ENCODE measurements at places on chromosomes 6 and 20.

GRCh38 chr6:104431096-104431495 lies 428.6 kb downstream of the HACE1 start:
- no peak for DNase-seq

- no peak for DNase-seq
Measured at GRCh38 chr20:48284837-48285236, 499.6 kb upstream of the SULF2 start.

DNA sequence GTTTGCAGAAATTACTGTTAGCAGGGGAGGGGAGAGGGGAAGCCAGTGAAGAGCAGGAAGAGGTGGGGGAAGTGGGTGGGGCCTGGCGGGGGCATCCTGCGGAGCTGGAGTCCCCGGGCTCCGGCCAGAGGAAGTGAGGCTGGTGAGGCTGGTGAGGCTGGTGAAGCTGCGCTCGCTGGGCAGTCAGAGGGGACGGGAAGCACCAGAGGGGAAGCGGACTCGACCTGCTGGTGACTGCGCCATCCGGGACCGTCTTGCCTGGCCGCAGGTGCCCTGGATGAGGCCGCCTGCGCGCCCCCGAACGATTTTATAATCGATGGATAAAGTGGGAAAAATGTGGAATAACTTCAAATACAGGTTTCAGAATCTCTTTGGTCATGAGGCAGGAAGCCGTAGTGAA lies 635.3 kb upstream of the MARCKS start:
- DNase-seq = no peak

DNA sequence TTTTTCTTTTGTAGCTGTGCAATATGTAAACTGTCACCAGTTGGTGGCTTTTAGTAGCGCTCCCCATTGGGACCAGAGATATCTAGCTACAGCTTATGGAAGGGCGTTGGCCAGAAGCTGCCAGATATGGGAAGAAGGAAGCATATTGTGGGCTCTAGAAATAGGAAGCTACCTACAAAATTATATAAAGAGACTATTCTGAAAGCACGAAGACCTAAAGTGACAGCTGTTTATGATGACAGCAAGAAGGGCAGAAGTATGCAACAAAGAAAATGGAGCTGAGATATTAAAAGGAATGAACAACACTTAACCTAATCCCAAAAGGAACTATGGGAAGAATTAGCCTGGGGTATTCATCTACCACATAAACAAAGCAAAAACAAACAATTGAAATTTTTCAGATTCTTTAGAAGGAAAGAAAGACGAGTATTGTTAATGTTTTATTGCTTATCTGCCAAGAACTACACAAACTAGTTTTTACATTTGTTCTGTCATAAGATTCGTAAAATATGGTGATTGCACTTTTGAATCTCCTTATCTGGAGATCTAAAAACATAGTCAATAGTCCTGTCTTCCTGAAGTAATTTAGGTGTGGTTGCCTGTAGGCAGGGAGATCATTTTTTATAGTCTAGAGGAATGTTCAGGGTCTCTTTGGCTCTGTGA lies 81.6 kb downstream of the NCOA7 start:
- no peak for DNase-seq

- no peak for DNase-seq
Measured at GRCh38 chr6:31065556-31065955, 46.8 kb downstream of the C6orf15 start.

DNA sequence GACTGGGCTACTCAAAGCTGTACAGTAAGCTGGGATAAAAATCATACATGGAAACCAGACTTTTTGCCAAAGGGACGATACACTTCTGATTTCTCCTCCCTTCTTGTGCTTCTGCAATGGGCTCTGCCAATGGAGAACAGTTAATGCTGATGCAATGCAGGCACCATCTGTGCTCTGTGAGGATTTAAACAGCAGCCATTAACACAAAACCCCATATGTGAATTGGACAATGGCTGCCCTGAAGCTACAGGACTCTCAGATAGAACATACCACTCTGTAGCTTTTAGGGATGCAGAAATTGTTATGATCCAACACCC lies 71.9 kb downstream of the GJA10 start:
- no peak for DNase-seq

DNA sequence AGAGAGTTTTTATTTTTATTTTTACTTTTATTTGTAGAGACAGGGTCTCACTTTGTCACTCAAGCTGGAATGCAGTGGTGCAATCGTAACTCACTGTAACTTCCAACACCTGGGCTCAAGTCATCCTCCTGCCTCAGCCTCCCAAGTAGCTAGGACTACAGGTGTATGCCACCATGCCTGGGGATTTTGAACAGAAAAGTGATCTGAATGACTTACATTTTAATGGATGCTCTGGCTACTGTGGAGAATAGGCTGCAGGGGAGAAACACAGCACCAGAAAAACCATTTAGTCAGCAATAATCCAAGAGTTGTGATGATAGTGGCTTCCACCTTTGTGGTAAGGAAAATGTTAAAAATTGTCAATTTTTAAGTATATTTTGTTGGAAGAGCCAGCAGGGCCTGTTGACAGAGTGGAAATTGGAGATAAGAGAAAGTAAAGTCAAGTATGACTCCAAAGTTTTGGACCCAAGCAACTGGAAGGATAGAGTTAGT lies 106.0 kb upstream of the LOC128125822 start:
- no peak for DNase-seq

GRCh38 chr20:49888212-49889000 lies 26.9 kb downstream of the SPATA2 start:
- no peak for DNase-seq

- no peak for DNase-seq
Measured at GRCh38 chr20:48541581-48542071, 286.2 kb downstream of the PREX1 start.

GRCh38 chr6:53628354-53629119 lies 37.0 kb downstream of the KLHL31 start:
- DNase-seq = no peak

DNA sequence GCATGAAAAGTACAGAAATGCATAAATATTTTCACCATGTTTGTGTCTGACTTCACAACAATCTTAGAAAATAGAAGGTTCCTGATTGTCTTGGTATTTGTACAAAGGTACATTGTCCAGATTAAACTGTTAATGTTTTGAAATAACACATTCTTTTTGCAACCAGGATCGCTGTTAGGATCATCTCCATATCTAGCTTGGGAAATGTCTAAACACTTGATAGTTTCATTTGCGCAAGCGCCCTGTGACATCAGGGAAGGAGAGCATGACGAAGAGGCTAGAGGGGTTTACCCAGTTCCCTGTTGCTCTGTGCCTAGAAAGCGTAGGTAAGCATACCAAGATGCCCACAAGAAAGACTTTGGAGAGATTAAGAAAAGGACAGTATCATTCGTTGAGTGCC lies 19.4 kb downstream of the ALDH8A1 start:
- DNase-seq = no peak

- no peak for DNase-seq
Measured at GRCh38 chr6:100463630-100464161, 1.0 kb downstream of the SIM1 start.

DNA sequence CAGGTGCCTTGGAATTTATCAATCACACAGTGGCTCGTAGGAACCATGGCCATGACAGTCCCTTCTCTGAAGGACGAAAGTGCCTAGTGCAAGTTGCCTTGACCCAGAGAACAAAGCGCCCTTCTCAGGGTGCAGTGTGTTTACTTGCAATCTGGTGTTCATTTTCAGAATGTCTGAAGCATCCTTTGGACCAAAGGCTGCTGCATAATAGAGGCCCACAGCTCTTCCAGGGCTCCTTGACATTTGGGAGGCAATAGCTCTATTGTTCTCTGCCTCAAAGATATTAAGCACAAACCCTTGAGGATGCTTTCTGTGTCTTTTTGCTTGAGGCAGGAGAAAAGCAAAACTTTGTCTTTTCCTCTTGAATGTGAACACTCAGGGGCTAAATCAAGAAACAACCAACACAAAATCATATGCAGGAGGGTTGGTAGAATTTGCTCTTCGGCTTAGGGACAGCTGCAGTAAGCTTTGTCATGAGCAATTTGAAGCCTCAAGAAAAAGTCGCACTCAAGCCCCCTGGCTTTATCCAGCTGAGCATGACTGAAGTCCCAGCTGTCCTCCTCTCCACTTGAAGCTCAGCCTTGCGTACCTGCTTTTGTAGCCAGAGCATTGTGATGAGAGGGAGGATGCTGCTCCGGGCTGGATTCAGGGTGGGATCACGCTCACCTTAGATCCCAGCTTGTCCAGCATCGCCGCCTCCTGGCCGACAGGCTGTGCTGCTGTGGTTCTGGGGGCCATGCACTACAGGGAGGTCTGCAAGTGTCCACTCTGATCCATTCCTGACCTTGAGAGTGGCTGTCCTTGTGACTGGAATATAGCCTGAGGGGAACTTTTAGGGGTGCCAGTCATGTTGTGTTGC lies 495.4 kb downstream of the CDH26 start:
- no peak for DNase-seq

DNA sequence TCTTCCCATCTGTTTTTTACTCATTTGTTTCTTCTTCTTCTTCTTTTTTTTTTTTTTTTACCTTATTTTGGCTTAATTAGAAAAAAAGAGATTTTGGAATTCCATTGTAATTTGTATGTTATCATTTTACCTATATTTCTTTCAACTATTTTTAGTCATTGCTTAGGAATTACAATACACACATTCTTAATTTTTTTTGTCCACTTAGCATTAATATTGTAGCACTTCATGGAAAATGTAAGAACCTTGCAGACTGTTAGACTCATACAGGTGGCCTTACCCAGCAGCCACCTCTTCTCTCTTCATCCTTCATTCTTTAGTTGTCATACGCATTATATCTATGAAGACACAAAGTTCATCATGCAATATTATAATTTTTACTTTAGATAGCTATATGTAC lies 5.8 kb upstream of the SLC18B1 start:
- no peak for DNase-seq

GRCh38 chr6:39931607-39932006 lies 2.7 kb downstream of the MOCS1 start:
- DNase-seq = no peak

- DNase-seq = no peak
Measured at GRCh38 chr6:760982-761955, 68.3 kb upstream of the EXOC2 start.

- DNase-seq = no peak
Measured at GRCh38 chr6:37109714-37110499, 60.0 kb upstream of the PIM1 start.

- DNase-seq = no peak
Measured at GRCh38 chr6:111068866-111069234, 18.5 kb upstream of the SLC16A10 start.

DNA sequence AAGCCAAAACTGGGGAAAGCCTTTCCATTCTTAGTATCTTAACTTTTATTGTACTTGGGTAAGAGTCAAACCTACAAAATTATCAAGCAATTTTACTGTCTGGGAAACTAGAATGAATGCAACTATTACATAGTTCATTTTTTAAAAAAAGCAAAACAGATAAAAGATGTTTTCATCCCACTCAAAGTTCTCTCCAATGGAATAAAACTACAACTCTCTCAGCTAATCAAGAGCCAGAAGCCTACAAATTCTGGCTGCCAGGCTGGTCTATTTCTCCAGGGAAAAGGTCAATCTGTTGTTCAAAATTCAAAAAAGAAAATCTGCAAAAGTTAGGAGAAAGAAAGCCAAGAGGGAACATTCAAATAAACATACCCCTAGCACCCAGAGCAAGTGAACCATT lies 56.2 kb downstream of the COL12A1 start:
- DNase-seq = no peak

GRCh38 chr20:47440857-47441773 lies 60.6 kb upstream of the NCOA3 start:
- DNase-seq = no peak

GRCh38 chr20:49916146-49917002 lies 1.0 kb upstream of the SPATA2 start:
- DNase-seq = no peak

DNA sequence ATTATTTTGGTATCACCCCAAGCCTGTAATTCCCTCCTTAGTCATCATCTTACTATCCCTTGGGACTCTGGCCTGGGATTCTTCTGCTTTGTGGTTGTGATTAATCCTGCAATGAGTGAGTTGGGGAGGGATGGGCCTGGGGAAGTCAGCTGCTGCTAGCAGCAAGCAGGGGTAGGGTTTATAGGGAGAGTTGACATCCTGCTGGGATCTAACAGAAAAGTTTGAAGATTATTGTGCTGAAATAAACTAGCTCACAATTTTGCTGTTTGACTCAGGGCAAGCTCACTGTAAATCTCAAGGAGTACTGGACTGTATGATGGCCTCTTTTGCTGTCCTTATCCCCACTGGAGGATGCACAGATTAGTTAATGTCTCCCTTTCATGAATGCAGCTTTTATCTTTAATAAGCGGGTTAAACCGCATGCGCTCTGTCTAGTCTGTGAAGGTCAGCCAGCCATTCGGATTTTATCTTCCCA lies 83.4 kb downstream of the JARID2 start:
- no peak for DNase-seq

- no peak for DNase-seq
Measured at GRCh38 chr20:52275181-52275691, 83.7 kb upstream of the ZFP64 start.

DNA sequence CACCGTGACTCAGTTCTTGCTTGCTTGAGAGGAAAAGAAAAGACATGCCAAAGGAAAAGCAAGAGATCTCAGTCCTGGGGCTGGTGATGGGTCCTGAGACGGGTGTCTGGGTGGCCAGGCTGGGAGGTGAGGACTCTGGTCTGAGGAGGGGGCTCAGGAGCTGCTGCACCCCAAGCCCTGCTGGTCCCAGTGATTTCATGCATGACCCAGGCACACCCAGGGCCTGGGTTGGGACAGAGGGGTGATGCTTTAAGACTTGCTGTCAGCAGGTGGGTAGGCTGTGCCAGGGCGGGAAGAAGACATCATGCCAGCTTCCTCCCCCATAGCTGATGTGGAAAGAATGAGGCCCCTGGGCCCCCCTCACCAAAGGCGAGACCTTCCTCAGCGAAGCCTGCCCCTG lies 65.1 kb upstream of the PMEPA1 start:
- no peak for DNase-seq

GRCh38 chr6:126513198-126513597 lies 173.3 kb downstream of the CENPW start:
- no peak for DNase-seq

GRCh38 chr6:43120944-43121913 lies 45.1 kb downstream of the PTK7 start:
- DNase-seq = no peak

DNA sequence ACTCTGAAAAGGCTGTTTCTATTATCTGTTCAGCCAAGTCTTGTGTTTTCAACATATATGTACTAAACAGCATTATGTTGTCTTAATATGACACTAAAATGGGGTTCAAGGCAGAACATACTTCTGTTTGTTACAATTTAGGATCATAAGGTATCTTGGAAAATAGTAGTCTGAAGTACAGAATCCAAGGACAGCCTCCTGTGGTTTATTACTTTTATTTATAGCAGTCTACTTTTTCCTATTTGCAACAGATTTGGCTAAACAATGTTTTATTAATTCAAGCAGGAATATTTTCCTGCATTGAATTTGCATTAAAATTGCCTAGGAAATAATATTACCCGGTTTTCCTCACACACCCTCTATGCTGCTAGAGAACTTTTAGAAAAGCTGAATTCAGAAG lies 67.7 kb downstream of the PLEKHG1 start:
- DNase-seq = no peak

- no peak for DNase-seq
Measured at GRCh38 chr6:5994234-5994998, 12.3 kb downstream of the NRN1 start.
